Islet precursor cell (in vitro differentiated cells): ENCODE measurements at places on chromosomes 1 and 21.
A peak's percentile ranks its signal among the peaks of the same experiment; 100 is the strongest.

GRCh38 chr1:30536530-30536929 lies 186.9 kb downstream of the MATN1 start:
- no peak for DNase-seq

- DNase-seq = no peak
These were observed 24.0 kb upstream of the CDK18 start for GRCh38 chr1:205480349-205480985.

- no peak for DNase-seq
These were observed 22.0 kb downstream of the SHCBP1L start for GRCh38 chr1:182930985-182931384.

DNA sequence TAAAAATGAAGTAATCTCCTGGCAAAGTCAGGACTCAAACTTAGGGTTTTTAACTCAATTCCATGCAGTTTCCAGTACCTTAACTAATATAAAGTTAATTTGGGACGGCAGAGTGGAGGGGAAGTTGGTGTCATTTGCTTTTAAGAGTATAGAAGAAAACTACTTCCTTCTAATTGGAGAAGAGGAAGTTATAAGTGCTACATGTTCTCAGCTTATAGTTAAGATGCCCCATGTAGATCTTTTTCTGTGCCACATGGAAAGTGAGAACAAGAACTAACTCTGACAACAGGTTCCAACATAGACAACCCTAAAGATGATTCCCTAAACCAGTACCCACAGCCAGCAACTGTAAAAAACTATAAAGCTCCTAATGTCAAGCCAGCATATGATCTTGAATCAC lies 11.5 kb downstream of the RRAGC start:
- DNase-seq = no peak

- peak; percentile 89 for DNase-seq
These were observed 1.7 kb upstream of the TMEM50B start for GRCh38 chr21:33481314-33481943.

- DNase-seq = no peak
These were observed 198.3 kb downstream of the SLC44A5 start for GRCh38 chr1:75412616-75413015.

GRCh38 chr1:188496506-188496905 lies 1667.8 kb downstream of the PLA2G4A start:
- no peak for DNase-seq

GRCh38 chr1:7625401-7625800 lies 145.7 kb upstream of the VAMP3 start:
- DNase-seq = no peak

DNA sequence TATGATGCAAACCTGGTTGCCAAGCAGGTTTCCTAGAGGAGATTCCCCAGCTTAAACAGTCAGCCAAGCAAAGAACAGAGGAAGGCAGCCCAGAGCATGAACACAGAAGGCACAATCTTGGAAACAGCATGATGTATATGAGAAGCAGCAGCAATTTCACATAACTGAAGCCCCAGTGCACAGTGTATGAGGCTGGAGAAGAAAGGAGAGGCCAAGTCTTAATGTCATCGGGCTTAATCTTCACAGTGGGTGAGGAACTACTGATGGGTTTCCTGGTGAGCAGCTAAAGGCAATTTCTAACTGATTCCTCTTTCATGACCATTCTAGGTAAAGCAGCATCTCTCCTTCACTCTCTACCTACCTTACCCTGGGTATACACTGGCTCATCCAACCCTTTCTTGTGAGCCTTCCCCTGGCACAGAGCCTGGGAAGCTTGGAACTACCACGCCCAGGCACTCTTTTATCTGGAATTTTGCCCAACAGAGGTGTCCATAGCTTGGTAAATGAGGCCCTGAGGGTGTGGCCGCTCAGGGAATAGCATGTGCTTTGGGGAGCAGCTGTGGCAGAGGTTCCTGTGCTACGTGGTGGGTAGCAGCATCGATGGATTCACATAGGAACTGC lies 22.0 kb downstream of the FYB2 start:
- no peak for DNase-seq

DNA sequence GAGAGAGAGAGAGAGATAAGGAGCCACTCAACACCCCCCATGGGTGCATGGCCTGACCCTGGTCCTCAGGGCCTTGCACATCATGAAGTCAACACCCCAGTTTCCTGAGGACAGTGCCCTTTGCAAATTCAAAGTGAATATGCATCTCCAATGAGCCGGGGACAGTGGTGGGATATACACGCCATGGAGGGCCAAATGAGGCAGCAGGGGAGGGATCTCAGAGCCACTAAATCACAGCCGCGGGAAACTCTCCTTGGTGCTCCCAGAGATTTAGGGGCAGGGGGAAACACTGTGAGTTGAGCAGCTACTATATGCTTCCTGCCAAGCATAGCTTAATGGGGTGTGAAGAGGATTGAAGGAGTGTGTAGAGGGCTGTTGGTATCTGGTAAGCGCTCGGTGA lies 35.5 kb downstream of the MATN1 start:
- no peak for DNase-seq

DNA sequence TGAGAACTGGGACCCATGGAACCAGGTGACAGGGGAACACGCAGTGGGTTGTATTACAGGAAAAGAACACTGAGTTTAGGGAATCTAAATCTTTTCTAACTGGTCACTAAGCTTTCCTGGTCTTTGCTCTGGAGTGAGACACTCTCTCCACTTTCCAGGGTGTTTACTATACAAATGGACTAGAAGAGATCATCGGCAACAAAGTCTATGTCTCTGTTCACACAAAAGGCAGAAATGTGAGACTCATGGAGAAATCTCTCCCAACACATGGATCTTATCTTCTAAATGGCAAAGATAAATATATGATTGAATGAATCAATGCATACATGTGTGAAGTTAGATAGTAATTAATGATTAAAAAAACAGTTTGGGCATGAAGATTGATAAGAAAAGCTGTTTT lies 101.6 kb upstream of the DPT start:
- DNase-seq = no peak

GRCh38 chr1:154743526-154744036 lies 126.5 kb downstream of the KCNN3 start:
- peak; percentile 9 for DNase-seq

GRCh38 chr1:95309031-95309471 lies 75.0 kb downstream of the RWDD3 start:
- peak; percentile 69 for DNase-seq
